Activated T-helper 2 cell treated with anti-CD3 and anti-CD28 coated beads, Interferon-gamma antibody, Interleukin-2, Interleukin-4, amounts not matched to agents 10 μg/mL and 5 μg/mL and 100 μg/mL, durations not matched to agents 14 hours and 24 hours and 36 hours (primary cell): ENCODE measurements at places on chromosomes 7 and 10. TPM values are rescaled to one million over a fixed set of nuclear protein-coding genes. Genes with fewer than 3 reads are reported as not detected.

GRCh38 chr7:47461161-47461560 is 120.8 kb downstream of the TNS3 start:
- no peak for DNase-seq
- no peak overlapping the region for H3K27ac ChIP-seq
- H3K27me3 ChIP-seq = no peaks in the 10 kb centered on the region
- peaks cover 1% of the 10 kb centered on the region for H3K4me1 ChIP-seq

GRCh38 chr7:136045181-136045580 is 68.0 kb upstream of the MTPN start:
- no peaks in the 10 kb centered on the region for H3K4me1 ChIP-seq
- H3K4me3 ChIP-seq = no peak overlapping the region
- H3K36me3 ChIP-seq = no peaks in the 10 kb centered on the region
- no peaks in the 10 kb centered on the region for H3K27me3 ChIP-seq

- H3K27ac ChIP-seq = no peak overlapping the region
- H3K36me3 ChIP-seq = no peaks in the 10 kb centered on the region
- peaks cover 2% of the 10 kb centered on the region for H3K27me3 ChIP-seq
- H3K4me3 ChIP-seq = peak overlapping the region; percentile 26
- no peak for DNase-seq
- H3K4me1 ChIP-seq = peaks cover 10% of the 10 kb centered on the region
Measured at GRCh38 chr7:151851782-151852181, 25.1 kb downstream of the PRKAG2 start.

DNA sequence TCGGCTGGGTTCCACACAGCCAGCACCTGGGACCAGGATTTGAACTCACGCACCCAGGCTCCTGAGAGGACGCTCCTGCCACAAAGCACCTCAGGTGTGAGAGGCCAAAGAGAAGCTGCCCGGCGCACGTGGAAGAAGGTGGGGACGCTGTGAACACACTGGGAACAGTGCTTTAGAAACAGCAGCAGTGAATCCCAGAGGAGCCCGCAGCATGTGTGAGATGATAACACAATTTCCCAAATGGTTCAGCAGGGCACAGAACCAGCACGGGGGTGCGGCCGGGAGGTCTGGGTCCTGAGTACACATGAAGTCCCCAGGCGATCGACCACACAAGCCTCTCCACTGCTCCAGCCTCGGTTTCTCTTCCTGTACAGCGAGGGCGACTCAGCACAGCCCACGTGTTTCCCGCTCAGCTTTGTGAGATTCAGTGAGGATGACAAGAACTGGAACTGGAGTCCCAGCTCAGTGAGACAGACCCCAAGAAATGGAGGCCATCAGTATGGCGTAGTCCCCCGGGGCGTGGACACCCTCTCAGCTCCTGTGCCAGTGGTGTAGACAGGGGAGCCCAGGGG is 188.3 kb downstream of the MAD1L1 start:
- no peak for DNase-seq
- H3K36me3 ChIP-seq = peaks cover 13% of the 10 kb centered on the region
- H3K4me1 ChIP-seq = peaks cover 24% of the 10 kb centered on the region
- H3K27me3 ChIP-seq = no peaks in the 10 kb centered on the region

GRCh38 chr10:74882427-74882826 is 56.0 kb downstream of the KAT6B start:
- H3K36me3 ChIP-seq = no peaks in the 10 kb centered on the region
- DNase-seq = no peak
- H3K4me3 ChIP-seq = no peak overlapping the region
- no peak overlapping the region for H3K27ac ChIP-seq
- no peaks in the 10 kb centered on the region for H3K27me3 ChIP-seq

- peaks cover 4% of the 10 kb centered on the region for H3K36me3 ChIP-seq
- DNase-seq = no peak
- H3K4me1 ChIP-seq = peaks cover 9% of the 10 kb centered on the region
- H3K27me3 ChIP-seq = no peaks in the 10 kb centered on the region
Measured at GRCh38 chr7:41830271-41830670, 127.4 kb upstream of the INHBA start.

GRCh38 chr10:107028236-107028635 is 136.3 kb downstream of the SORCS1 start:
- no peaks in the 10 kb centered on the region for H3K27me3 ChIP-seq
- H3K27ac ChIP-seq = no peak overlapping the region
- DNase-seq = no peak
- no peak overlapping the region for H3K4me3 ChIP-seq
- no peaks in the 10 kb centered on the region for H3K4me1 ChIP-seq
- H3K36me3 ChIP-seq = no peaks in the 10 kb centered on the region

DNA sequence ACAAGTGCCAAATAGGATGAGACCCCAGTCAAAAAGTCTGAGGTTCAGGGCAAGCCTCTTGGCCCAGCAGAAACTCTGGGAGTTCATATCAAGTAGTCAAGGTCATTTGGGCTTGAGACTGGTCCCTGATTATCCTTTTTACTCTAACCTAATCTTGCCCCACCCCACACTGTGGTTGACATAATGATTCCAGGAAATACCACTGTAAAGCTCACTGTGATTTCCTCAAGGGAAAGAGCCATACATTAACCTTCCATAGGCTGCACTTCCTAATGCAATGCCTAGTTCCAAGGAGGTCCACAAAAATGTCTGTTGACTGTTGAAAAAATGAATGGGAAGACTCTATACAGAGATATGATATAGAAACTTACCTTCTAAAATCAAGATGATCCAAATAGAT is 52.9 kb upstream of the CHCHD3 start:
- no peak for DNase-seq
- H3K36me3 ChIP-seq = no peaks in the 10 kb centered on the region
- no peaks in the 10 kb centered on the region for H3K4me1 ChIP-seq

DNA sequence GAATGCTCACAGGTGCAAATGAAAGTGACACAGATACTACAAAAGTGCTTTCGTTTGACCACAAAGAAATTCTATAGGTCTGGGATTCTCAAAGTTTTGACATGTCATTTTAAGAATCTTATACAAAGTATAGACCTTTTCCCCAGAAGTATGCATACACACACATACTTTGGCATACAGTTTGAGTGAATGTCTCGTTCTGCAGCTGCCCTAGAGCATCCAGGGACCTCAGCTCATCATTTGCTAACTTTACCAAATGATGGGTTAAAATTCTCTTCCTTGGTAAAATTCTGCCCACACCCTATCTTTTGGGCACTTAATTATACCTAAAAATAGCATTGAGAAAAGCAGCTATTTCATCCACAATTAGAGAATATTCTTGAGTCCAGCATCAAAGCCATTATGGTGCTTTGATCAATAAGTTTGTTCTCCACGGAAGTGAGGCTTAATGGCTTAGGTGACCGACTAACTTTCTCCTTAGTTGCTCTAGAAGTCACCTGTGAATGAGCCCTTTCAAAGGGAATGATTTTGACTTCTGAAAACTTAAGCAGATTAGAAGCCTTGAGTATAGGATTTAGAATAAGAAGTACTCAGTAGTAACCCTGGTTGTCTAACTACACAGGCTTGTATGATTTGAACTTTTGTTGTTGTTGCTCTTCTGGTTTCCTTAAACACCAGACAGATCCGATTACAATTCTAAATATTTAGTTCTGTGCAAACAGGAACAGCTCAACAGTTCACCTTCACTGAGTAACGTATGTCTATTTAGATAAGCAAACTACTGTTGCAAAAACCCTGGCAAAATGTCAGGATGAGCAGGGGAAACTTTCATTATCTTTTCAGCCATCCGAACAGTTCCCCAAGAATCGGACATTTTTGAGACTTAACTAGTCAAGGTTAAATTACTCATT is 70.6 kb downstream of the CNNM2 start:
- no peak overlapping the region for H3K27ac ChIP-seq
- H3K36me3 ChIP-seq = no peaks in the 10 kb centered on the region
- H3K4me1 ChIP-seq = peaks cover 4% of the 10 kb centered on the region

DNA sequence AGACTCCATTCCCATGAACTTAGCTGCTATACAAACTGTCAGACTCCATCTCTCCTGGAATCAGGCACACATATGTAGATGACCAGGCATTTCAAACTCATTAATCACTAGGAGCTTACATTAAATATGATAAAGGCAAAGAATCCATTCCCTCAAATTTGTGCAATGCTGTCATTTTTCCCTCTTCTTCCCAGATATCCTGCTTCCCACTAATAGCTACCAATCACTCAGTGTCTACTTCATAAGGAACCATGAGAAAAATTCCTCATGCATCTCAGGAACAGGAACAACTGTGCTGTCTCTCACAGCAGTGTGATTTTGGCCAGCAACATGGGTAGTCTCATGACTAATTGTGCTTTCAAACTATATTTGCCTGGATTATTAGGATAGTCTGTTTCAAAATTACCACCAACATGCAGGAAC is 133.9 kb downstream of the DKK1 start:
- no peak for DNase-seq
- no peak overlapping the region for H3K27ac ChIP-seq
- H3K4me1 ChIP-seq = no peaks in the 10 kb centered on the region
- no peak overlapping the region for H3K4me3 ChIP-seq

DNA sequence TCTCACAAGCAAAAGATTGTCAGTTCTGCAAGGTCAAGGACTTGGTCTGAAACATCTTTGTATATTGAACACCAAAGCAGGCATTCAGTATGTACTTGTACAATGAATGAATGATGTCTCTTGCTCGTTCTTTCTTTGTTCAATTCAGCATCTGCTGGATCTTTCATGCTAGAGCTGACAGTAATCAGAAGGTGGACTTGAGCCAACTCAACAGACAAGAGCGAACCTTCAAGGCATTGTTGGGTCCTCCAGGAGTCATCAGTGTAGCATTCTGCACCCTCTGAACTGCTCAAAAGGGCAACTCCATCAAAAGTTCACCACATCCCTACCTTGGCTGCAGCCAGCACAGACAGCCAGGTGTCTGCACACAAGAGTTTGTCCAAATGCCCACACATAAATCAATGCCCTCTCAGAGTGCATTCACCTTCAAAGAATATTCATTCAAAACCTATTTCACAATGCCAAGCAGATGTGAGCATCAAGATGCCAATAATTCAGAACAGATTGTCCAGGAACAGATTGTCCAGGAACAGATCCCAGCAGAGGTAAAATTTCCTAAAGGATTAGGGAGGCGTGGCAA is 386.7 kb downstream of the CALN1 start:
- H3K36me3 ChIP-seq = no peaks in the 10 kb centered on the region
- H3K27me3 ChIP-seq = no peaks in the 10 kb centered on the region
- no peak for DNase-seq
- H3K4me3 ChIP-seq = no peak overlapping the region

DNA sequence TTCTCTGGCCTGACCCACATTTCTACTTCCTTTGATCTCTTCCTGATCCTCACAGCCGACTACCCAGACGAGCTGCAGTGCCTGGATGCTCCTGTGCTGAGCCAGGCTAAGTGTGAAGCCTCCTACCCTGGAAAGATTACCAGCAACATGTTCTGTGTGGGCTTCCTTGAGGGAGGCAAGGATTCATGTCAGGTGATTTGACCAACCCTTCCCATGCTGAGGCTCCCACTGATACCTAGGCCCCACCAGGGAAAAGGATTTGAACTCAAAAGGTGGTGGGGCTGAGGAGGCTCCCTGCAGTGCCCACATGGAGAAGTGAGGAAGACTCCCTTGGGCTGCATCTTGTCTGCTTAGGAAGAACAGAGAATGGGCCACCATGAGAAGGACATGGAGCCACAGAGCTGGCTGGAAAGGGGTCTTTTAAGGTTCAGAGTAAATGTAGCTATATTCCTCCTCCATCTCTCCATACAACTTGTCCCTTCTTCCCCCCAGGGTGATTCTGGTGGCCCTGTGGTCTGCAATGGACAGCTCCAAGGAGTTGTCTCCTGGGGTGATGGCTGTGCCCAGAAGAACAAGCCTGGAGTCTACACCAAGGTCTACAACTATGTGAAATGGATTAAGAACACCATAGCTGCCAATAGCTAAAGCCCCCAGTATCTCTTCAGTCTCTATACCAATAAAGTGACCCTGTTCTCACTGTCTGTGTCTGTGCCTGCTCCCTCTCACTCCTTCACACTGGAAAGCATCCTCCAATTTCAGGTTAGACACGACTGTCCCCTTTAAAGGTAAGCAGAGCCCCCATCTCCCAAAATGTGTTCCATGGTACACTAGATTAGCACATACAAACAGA is 3.3 kb downstream of the PRSS1 start:
- peaks cover 5% of the 10 kb centered on the region for H3K27me3 ChIP-seq
- no peaks in the 10 kb centered on the region for H3K36me3 ChIP-seq
- DNase-seq = no peak
- H3K27ac ChIP-seq = no peak overlapping the region
- H3K4me1 ChIP-seq = no peaks in the 10 kb centered on the region

DNA sequence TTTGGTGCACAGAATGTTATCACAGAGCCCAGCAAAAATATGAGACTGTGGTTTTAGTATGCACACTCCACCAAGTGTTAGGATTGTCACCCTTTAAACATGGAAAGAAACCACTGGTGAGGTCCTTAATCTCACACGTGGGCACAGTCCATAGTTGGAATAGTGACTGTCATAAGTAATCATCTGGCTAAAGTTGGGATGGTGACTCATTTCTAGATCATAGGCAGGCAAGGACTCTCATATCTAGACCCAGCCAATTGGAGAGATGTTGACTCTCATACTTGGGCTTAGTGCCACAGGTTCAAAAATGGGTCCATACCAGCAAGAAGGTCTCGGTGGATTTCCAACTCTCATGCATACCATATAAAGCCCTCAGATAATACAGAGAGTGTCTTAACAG is 39.6 kb upstream of the ZNF680 start:
- H3K4me3 ChIP-seq = no peak overlapping the region
- no peaks in the 10 kb centered on the region for H3K27me3 ChIP-seq
- H3K36me3 ChIP-seq = no peaks in the 10 kb centered on the region
- H3K4me1 ChIP-seq = no peaks in the 10 kb centered on the region
- no peak for DNase-seq

GRCh38 chr7:66313886-66314568 is 108.9 kb downstream of the TPST1 start:
- no peak for DNase-seq
- peaks cover 3% of the 10 kb centered on the region for H3K27me3 ChIP-seq
- no peaks in the 10 kb centered on the region for H3K4me1 ChIP-seq
- no peak overlapping the region for H3K27ac ChIP-seq

- no peaks in the 10 kb centered on the region for H3K4me1 ChIP-seq
- H3K27ac ChIP-seq = no peak overlapping the region
- H3K27me3 ChIP-seq = no peaks in the 10 kb centered on the region
- H3K36me3 ChIP-seq = no peaks in the 10 kb centered on the region
- H3K4me3 ChIP-seq = no peak overlapping the region
Measured at GRCh38 chr7:90693939-90694338, 97.8 kb downstream of the CDK14 start.

DNA sequence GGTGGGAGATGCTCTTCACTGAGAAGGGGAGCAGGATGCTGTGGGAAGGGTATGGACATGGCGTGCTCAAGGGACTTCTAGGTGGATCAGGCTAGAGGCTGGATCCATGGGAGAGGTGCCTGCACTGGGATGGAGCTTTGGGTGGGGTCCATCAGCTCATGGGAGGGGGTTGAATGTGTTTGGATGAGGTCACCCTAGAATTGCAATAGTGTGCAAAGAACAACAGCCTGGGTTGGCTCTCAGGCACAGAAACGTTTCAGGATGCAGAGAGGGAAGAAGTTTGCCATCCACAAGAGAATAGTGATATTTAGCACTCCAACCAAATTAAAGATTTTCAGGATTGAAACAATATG is 66.1 kb downstream of the SNX10 start:
- H3K27ac ChIP-seq = no peak overlapping the region
- H3K4me3 ChIP-seq = no peak overlapping the region
- peaks cover 11% of the 10 kb centered on the region for H3K4me1 ChIP-seq
- peaks cover 28% of the 10 kb centered on the region for H3K36me3 ChIP-seq
- no peaks in the 10 kb centered on the region for H3K27me3 ChIP-seq

The CALML5 gene
- not detected in 2 replicates for total RNA-seq

The RALA gene
- 33.1 and 35.3 TPM in 2 replicates for total RNA-seq

The ZC3HAV1L gene
- 38.2 and 39.4 TPM in 2 replicates for total RNA-seq

The SPACDR gene
- 3.2 and 4.5 TPM in 2 replicates for total RNA-seq

The SPDYE11 gene
- not detected in 2 replicates for total RNA-seq

The ATG9B gene
- 5.0 and 6.4 TPM in 2 replicates for total RNA-seq

The COL1A2 gene
- 1.4 and 1.5 TPM in 2 replicates for total RNA-seq

The GIMAP6 gene
- 25.8 and 29.4 TPM in 2 replicates for total RNA-seq

The NPSR1 gene
- not detected in 2 replicates for total RNA-seq

The SSC4D gene
- 0.71 and 0.78 TPM in 2 replicates for total RNA-seq
